ENCODE measurements at places on chromosomes 6 and 20.

GRCh38 chr20:49476016-49476355 is 6.5 kb downstream of the KCNB1 start:
- DNase-seq: no peak

- DNase-seq: no peak
Observed at GRCh38 chr20:61900011-61900944, 165.4 kb downstream of the TAF4 start.

- no peak for DNase-seq
Observed at GRCh38 chr6:131721161-131721560, 10.3 kb upstream of the CTAGE9 start.

DNA sequence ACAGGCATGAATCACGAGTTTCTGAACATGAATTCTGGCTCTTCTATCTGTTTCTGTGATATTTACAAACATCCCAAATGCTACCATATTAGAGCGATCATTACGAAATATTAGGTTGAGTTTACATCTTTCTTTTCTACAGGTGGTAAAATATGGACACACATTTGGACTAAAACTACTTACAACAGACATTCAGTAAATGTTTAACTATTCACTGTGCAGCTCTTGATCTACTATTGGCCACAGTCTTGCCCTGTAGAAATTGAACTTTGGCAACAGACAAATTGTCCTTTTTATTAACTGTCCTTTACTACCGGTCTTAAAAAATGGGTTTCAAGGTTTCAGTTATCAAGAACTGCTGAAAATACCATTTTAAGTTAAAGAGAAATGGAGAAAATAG is 26.5 kb upstream of the MTRF1L start:
- DNase-seq: no peak

GRCh38 chr6:141641406-141641805 is 491.3 kb upstream of the GJE1 start:
- no peak for DNase-seq

GRCh38 chr6:36662380-36662779 is 16.1 kb upstream of the CDKN1A start:
- DNase-seq: no peak

DNA sequence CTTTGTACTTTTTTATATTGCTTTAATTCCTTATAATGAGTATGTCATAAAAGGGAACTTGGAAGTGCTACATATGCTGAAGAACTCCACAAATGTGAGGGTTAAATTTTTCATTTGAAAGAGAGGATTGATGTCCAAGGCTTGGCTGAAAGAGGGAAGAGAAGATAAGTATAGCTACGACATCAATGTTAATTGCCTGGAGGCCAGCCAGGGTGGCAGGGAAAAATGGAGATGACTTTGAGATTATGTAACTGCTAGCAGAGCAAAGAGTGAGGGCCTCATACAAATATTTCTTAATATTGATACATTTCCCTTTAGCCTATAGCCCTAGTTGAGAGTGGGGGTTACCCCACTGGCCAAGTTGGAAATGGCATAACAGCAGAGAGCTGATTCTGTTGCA is 24.8 kb upstream of the RIMS4 start:
- DNase-seq: no peak

DNA sequence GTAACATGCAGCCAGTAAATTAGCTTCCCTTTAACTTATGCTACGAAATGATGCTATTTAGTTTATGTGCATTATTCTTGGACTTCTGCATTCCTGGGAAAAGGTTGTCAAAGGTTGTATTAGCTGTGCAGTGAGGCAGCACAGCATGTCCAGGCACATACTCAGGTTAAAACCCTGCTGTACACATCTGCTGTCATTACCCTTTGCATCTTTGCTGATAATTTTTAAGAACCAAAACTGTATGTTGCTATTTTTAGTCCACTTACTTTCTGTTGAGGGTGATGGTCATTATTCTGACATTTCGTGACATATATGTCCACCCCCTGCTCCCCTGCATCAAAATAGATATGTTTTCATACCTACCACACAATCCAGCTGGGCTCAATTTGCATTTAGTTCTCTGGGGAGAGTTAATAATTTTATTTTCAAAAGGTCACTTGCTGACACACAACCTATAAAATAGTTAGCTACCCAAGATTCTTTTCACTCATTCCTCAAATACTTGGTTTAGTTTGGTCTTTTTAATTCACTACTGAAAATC is 142.5 kb upstream of the SPACA1 start:
- no peak for DNase-seq

DNA sequence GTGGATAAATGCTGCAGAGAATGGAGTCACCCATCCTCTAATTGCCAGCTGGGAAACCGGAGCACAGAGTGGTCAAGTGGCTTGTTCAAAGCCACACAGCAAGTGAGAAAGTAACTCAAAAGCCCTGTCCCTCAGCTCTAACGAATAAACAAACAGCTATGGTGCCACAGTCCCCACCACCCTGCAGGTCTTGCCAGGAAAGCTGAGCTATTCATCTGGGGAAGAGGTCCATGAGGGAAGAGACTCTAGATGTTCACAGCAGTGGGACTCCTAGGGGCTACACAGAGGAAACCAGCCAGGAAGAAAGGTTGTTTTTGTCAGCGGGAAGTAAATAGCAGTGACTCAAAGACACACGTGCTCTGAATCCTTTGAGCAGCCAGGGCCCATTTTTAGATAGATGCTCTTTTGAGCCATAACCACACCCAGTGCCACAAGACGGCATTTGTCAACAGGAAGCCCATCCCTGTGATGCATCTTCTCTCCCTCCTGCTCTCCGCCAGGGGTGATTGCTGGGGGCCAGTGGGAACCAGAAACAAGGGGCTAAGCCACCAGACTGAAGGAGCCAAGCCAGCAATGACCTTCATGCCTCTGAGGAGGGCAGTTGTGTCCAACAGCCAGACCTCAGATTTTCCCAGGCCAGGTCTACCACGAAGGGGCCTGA is 32.4 kb upstream of the TCP11 start:
- DNase-seq: no peak

- peak; percentile 13 for DNase-seq
Observed at GRCh38 chr20:478949-479429, 16.7 kb upstream of the TBC1D20 start.

- no peak for DNase-seq
Observed at GRCh38 chr6:140921366-140922226, 1211.1 kb upstream of the GJE1 start.

GRCh38 chr6:103791458-103791857 is 1068.3 kb downstream of the HACE1 start:
- DNase-seq: no peak

DNA sequence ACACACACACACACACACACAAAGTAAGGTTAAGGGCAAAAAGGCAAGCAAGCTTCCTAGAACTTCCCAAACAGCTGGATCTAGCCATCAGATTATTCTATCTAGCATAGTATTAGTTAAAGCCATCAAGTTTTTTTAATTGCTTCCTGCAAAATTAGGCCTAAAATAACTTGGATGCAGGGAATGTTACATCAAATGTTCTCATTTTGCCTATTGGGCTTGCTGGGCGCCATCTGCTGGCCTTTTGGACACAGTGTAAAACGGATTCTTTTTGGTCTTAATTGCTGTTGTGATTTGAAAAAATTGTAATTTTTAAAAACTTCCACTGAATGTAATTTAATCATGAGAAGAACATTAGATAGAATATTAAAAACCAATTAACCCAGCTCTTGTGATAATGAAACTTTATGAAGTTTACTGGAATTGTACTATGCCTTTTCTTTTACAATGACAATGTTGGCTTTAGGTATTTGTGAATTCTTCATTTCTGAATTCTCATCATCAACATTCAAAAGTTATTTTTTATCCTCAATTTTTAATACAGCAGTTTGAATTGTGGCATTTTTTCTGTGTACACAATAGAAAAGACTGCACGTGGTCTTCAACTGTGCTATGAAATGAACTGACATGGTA is 6.8 kb downstream of the MKKS start:
- no peak for DNase-seq

DNA sequence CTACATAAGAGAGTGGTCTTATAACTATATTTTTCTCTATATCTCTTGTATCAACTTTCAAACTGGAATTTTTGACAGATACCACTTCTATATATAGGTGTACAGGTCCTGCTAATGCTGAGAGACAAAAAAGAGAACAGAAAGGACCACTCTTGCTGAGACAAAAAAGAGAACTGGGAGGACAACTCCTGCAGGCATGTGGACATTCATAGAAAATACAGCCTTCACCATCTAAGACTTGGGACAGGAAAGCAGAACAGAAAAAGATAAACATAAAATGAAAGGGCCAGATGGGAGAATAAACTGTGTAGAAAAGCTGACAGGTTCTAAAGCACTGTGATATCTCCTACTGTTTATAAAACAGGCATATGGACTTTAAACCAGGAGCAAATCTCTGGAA is 541.0 kb upstream of the ADGRB3 start:
- no peak for DNase-seq

DNA sequence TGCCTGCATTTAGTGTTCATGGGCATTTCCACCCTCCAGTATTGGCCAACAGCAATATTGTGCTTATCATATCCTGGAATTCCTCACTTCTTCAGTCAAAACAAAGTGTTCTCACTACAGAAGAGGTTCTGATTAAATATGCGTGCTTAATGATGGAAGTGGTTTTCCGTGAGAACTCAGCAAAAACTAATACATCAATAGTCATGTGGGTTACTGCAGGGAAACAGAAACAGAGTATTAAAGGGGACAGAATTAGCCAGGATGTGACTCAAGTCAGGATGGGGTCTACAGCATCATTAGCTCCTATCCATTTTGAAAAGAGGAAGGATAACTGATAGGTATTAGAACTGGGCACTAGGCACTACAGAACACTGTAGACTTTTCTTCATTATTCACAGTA is 384.6 kb downstream of the CDKAL1 start:
- DNase-seq: no peak

GRCh38 chr6:133806382-133807140 is 82.4 kb upstream of the TCF21 start:
- no peak for DNase-seq

GRCh38 chr6:21870076-21870730 is 276.7 kb downstream of the SOX4 start:
- no peak for DNase-seq

DNA sequence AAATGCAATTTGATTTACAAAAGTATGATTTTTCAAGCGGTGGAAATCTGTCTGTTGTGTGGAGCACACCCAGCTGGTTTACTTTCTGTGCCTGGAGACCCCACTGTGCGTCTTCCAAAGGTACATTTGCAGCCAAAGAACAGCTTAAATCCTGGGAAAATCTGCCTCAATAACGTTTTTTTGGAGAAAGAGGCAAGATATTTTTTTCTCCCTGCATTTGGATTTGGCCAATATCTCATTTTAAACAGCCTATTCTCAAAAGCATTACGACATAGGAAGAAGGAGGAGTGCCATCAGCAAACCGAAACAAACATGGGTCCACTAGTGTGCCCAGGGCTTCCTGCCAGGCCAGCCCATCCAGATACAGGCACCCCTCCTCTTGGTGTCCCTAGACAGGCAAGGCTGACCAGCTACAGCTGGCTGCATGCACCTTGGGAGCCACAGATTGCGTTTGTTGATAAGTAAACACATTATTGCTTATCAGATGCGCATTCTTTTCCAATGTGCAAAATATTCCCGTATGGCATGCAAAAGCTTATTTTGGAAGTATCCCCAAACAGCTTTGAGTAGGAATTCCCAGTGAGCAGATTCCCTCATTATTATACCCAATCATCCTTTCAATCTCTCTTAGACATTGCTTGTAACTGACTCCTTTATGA is 184.5 kb upstream of the MARCKS start:
- no peak for DNase-seq

GRCh38 chr20:45487231-45487635 is 17.7 kb downstream of the WFDC2 start:
- DNase-seq: no peak

GRCh38 chr6:106185615-106186014 is 99.5 kb downstream of the PRDM1 start:
- no peak for DNase-seq

DNA sequence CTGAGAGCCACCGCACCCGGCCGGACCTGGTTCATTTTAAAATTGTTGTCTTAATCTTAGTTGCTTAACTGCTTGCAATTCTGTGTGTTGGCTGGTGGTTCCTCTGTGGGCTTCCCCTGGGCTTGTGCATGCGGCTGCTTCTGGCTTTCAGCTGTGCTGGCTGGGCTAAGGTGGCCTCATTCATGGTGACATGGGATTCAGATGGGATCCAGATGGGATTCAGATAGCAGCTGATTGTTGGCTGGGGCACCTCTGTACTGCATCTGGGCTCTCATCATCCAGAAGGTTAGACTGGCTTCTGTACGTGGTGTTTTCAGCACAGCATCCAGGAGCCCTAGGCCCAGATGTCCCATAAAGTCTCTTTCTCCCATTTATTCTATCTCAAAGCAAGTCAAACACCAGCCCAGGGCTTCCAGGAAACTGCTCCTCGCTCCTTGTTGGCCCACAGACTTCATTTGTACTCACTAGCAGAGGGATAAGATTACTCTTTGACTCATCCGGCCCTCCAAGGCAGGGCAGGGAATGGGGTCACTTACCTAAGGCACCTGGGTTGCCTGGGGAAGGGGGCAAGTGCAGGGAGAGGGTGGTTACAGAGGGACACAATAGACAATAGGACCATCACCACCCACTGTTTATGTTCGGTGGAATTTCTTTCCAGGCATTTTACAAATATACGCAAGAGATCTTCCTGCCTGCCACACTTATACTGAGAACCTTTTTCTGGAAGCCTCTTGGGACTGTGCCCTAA is 10.2 kb upstream of the PEDS1 start:
- no peak for DNase-seq

DNA sequence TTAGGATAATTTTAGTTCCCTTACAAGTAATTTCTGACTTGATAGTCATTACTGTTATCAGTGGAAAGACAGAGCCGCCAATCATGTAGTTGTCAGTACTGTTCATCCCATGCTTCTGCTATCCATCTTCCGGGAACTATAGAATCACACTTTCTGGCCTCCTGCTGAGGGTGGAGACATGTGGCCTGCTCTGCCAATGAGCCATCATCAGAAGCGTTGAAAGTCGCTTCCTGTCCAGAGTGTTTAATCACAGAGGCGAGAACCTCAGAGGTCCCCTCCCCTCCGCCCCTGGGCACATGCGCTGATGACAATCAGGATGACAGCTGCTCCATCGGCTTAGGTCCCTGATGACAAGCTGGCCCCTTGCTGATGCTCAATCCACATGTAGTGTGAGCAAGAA is 3.0 kb downstream of the DDO start:
- DNase-seq: no peak

DNA sequence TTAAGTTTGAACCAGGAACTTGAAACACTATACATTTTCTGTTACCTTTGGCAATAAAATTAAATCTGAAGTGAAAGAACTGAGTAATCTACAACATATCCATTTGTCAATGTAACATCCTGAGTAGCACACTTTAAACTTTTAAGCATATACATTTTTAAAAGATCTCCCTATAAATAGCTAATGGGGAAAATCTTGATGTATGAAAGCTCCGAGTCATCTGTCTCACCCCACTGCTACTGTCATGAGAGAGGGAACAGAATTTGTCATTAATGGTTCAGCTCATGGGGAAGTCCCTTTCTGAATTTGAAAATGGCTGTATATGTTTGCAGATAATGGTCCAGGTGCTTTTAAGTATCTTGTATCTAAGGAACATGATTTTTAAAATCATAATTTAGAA is 55.2 kb upstream of the NOX3 start:
- no peak for DNase-seq
